ENCODE measurements at places on chromosomes 5 and 9.

DNA sequence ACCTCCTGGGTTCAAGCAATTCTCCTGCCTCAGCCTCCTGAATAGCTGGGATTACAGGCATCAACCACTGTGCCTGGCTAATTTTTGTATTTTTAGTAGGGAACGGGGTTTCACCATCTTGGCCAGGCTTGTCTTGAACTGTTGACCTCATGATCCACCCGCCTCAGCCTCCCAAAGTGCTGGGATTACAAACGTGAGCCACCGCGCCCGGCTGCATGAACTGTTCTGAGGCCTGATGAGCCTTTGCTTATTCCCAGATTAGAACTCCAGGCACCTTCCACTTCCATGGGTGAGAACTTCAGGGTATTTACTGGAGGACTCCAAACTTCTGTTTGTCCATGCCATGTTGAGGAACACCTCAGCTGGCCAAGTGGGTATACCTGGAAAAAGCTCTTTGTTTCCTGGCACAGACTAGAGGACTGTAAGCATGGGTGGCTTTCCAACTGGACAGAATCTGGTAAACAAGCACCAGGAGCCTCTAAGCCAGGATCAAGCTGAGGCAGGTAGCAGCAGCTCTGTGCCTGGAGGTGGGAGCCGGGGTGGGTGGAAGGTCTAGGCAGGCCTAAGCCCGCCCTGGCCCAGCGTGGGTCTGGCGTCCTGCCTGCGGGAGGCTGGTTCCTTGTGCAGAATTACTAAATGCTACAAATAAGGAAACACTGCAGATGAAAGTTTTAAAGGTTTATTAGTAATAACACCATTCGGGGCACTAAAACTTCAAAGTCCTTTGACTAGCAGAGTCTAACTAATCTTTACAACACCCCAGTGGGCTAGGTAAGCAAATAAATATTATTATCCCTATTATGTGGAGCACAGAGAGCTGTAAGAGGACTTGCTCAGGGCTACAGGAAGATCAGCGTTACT is 78.4 kb downstream of the SEMA5A start:
- no peak for DNase-seq

- no peak for DNase-seq
Measured at GRCh38 chr9:128940946-128941755, 6.3 kb downstream of the DOLK start.

GRCh38 chr9:131475956-131476776 is 26.6 kb upstream of the POMT1 start:
- DNase-seq = no peak

DNA sequence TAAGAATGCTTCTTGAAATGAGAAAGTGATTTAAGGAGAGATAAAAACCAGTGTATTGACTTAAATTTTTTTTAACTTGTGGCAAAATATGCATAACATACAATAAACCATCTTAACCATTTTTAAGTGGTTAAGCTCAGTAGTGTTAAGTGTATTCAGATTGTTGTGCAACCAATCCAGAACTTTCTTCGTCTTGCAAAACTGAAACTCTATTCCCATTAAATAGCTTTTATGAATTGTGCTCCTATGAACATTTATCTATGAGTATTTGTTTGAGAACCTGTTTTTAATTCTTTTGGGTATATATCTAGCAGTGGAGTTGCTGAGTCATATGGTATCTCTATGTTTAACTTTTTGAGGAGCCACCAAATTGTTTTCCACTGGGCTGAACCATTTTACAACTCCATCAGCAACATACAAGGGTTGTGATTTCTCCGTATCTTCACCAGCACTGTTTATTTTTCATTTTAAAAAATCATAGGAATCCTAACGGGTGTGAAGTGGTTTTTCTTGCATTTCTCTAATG is 76.6 kb upstream of the ACTBL2 start:
- DNase-seq = no peak

- DNase-seq = no peak
Measured at GRCh38 chr5:177103523-177104253, 17.0 kb downstream of the FGFR4 start.
